ENCODE measurements at places on chromosomes 3 and 15. TPM values are rescaled to one million over a fixed set of nuclear protein-coding genes. Genes with fewer than 3 reads are reported as not detected.

GRCh38 chr3:185813691-185814215 is 11.1 kb downstream of the IGF2BP2 start:
- peak; percentile 58 for DNase-seq

The ZFYVE19 gene
- total RNA-seq, result 20.2 TPM

The TFDP2 gene
- 28.6 TPM for total RNA-seq

The DENND4A gene
- total RNA-seq, result 17.2 TPM

The IMPG2 gene
- total RNA-seq, result 0.50 TPM

GRCh38 chr3:123080864-123081562 is 14.2 kb downstream of the PDIA5 start:
- no peak for DNase-seq

DNA sequence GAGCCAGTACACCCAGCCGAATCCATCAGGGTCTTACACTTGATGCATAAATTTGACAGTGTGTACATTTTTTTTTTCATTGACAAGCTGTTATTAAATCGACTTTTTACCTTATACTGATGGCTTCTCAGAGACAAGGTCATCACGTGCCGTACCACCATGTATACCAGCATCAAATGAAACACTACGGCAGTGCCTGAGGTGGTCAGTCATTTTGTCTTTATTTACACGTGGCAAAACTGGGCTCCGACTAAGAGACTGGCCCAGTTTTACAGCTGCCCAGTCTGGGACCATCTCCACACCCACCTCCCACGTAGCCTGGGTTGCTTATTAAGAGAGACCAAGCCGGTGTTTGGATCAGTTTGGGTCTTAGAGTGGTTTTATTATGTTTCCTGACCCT is 57.4 kb downstream of the TMEM266 start:
- no peak for DNase-seq

GRCh38 chr3:64943866-64944265 is 256.1 kb upstream of the ADAMTS9 start:
- no peak for DNase-seq

DNA sequence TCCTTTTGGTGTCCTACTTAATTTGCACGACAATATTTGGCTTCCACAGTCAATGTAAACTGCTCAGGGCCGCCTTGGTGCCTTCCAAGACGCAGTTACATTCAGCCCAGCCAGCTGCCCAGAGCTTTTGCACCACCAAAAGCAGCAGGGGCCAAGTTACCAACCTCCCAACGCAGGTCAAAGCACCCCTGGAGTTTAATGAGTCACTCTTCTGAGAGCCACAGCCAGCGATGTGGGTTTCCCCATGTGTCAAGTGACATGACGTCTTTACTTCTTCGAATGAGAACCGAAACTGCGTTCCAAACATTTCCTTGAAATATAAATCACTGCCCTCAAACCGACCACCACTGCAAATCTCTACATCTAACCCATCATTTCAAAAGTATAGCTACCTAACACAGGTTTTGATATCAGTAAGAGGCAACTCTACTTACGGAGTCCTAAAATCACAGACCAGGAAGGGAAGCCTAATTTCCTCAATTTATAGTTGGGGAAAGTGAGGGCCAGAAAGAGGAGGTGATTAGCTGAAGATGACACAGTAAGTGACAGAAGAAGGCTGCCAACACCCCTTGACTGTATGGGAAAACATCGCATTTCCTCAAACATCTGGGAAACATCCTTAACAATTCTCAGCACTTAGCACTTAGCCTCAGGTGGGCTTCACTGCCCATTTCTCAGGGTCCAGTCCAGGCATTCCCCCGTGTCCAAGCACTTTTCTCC is 24.5 kb downstream of the MB21D2 start:
- DNase-seq, result no peak

The BCL2A1 gene
- total RNA-seq, result not detected

GRCh38 chr15:101538996-101539395 is 49.5 kb upstream of the PCSK6 start:
- DNase-seq, result no peak

- DNase-seq, result no peak
Observed at GRCh38 chr3:171346582-171347300, 113.5 kb downstream of the TNIK start.

DNA sequence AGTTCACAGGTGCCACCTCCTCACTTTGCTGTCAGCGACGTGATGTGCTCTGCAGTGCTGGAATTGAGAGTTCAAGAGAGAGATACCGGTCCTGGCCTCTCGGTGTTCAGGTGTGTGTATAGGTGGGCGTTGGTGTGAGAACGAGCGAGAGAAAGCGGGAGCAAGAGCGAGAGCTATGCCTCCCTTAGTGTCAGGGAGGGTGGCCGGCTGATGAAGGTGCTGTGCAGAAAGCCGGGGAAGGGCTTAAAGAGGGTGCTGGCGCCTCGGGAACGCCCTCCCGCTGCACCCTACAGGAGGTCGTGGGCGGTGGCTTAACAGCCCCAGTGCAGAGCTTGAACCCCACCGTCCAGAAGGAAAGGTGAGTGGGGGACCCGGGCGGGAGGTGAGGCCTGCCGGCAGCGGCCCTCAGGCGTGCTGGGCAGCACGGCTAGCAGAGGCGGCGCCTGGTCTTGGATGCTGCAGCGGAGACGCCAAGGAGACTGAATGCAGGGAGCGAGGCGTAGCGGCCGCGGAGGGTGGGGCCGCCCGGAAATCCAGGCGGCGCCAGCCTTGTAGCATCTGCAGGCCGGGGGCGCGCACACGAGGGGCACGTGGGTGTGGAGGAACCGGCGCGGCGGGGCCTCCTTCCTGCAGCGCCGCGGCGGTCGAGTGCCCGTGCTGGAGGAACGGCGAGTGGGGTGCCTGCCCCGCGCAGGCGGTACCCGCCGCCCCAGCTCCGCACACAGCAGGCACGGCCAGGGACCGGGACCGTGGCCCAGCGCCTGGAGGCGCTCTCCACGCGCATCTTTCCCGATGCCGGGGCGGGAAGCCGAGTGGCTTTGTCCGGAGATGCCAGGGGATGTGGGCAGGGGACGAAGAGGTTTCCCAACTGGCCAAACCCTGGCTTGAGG is 246.8 kb upstream of the TOPAZ1 start:
- peak; percentile 40 for DNase-seq

- DNase-seq, result no peak
Observed at GRCh38 chr3:184466413-184466960, 86.6 kb downstream of the CHRD start.

The SLC22A14 gene
- total RNA-seq, result 0.75 TPM

GRCh38 chr3:134325706-134326105 is 48.5 kb downstream of the AMOTL2 start:
- no peak for DNase-seq

The PTPRG gene
- 31.2 TPM for total RNA-seq

DNA sequence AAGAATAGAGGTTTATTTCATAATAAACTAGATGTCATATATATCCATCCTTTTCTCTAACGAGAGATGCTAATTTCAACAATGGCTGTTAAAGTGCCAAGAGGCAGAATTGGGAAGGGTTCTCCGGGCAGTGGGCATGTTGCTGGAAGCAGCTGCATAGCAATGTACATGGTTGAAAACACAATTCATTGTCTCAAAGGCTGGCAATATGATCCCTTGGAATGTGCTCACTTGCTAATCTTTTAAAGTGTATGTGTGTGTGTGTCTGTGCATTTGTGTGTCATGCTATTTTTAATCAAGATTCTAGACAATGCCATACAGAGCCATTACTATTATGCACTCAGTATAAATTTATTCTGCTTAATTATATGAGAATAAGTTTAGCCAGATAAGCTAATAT is 1020.3 kb downstream of the NAALADL2 start:
- no peak for DNase-seq

DNA sequence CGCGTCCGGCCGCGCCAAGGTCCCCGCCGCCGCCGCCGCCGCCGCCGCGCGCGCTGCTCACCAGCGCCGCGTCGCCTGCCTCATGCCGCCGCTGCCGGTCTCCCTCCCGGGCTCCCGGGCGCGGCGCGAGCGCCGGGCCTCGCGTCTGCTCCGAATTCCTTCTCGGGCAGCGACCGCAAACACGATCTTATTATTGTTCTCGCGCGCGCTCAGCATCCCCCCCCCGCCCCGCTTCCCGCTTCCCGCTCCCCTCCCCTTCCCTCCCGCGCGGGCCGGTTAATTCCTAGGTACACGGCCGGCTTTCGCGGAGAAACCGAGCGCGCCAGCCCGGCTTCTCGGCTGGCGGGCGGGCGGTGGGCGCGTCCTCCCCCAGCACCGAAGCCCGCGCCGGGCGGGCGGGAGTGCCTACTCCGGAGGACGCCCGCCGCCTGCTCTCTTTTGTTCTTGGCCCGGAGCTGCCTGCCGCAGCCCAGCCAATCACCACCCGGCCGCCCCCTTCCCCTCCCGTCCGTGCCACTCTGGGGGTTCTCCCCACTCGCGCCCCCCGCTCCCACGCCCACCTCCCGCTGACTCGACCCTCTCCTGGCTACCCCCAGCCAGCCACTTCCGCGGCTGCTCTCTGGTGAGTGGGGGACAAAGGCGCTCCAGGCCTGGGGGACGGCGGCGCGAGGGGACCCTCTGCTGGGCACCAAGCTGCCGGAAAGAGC is at the start of gene HDGFL3:
TSS of gene HDGFL3 (minus strand) at position 164 of the 707 bp plus-strand sequence. CDS start 409 bp downstream, outside the sequence.
- peak; percentile 57 for DNase-seq

DNA sequence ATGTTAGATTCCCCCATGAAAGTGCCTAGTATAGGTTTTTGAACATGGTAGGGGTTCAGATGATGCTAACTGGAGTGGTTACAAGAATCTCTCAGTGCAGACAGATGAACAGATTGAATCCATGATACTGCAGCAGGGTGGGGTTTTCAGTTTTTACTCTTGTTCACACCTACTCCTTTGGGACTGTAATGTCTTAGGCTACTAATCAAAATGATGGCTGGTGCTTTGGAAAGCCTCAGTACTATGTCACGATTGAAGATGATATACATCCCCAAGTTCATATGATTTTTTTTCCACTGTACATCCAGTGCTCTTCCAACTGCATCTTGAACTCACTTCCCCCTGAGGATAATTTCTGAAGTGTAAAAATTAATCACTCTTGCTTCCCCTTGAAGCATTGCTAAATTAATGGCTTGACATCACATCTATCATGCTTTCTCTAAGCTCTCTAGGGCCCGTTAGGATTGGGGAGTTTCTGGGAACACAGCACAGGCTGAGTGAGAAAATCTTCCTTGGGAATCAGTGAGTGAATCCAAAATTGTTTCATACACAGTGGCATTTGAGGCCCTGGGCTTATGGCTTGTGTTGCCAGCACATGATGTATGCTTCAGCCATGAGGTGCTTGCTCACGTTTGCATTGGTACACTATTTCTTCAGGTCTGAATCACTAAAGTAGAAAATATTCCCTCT is 115.0 kb upstream of the TPRG1 start:
- DNase-seq, result no peak

- peak; percentile 75 for DNase-seq
Observed at GRCh38 chr15:44662478-44663409, 718 bp downstream of the SPG11 start.

The TMEM158 gene
- 5.0 TPM for total RNA-seq

DNA sequence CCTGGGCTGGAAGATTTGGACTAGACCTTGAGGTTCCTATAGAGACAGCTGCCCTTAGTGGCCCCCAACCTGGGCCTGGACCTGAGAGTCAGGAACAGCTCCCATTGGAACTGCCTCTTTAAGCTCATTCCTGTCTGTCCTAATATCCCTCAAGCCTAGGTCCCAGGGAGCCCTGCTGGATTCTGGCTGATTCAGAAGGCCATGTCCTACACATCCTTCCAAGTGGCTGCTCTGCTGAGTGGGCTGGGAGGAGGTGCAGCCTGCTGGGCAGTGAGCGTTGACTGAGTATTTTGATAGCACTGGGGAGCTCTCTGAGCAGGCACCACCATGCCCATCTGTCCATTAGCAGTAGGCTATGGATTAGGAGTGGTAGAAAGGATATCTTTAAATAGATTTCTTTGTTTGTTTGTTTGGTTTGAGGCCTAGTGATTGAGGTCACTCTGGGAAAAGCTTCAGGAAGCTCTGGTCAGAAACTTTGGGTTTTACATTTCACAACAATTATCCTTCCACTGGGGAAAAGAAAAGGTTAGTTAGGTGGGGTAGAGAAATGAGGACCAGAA is 54.6 kb upstream of the ATOSA start:
- DNase-seq, result no peak

DNA sequence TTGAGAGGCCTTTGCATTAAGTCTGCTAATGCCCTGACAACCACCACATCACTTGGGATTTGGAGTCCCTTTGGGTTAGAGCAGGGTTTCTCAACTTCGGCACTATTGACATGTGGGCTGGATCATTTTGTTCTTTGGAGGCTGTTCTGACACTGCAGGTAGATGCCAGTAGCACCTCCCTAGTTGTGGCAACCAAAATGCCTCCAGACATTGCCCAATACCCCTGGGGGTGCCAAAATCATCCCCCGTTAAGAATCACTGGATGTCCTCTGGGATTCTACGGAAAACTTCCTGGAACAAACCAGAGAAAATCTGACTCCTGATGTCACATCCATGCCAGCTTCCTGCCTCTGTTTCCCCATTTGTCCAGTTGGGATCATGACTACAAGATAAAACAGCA is 37.2 kb upstream of the BLM start:
- no peak for DNase-seq

The INSYN1 gene
- 0.33 TPM for total RNA-seq

The SI gene
- not detected for total RNA-seq

The XCR1 gene
- not detected for total RNA-seq

GRCh38 chr15:35305946-35306345 is 220.9 kb upstream of the NANOGP8 start:
- peak; percentile 55 for DNase-seq

- DNase-seq, result no peak
Observed at GRCh38 chr3:192040282-192041043, 579.5 kb downstream of the PYDC2 start.

GRCh38 chr15:44769521-44769920 is 33.2 kb downstream of the TRIM69 start:
- DNase-seq, result no peak

The SCG5 gene
- total RNA-seq, result 39.8 TPM
